ENCODE measurements at places on chromosomes 4 and X.

DNA sequence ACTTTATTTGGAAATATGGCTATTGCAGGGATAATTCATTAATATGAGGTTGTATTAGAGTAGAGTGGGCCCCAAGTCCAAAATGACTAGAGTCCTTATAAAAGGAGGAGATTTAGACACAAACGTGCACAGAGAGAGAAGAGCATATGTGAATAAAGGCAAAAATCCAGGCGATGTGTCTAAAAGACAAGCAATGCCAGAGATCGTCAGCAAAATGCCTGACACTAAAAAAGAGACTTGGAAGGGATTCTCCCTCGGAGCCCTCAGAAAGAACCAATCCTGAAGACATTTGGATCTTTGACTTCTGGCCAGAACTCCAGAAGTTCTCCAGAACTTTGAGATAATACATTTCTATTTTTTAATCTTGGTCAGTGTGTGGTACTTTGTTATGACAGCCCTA lies 472.1 kb downstream of the NLGN4X start:
- H3K4me1 ChIP-seq: no peaks in the 10 kb centered on the region
- DNase-seq: no peak
- peaks cover 3% of the 10 kb centered on the region for H3K36me3 ChIP-seq
- H3K4me3 ChIP-seq: no peak overlapping the region

- H3K4me3 ChIP-seq: no peak overlapping the region
- H3K27me3 ChIP-seq: no peaks in the 10 kb centered on the region
- H3K4me1 ChIP-seq: no peaks in the 10 kb centered on the region
- no peak overlapping the region for H3K27ac ChIP-seq
- no peak for DNase-seq
- no peaks in the 10 kb centered on the region for H3K36me3 ChIP-seq
Observed at GRCh38 chr4:155587766-155588165, 78.9 kb upstream of the GUCY1A1 start.

DNA sequence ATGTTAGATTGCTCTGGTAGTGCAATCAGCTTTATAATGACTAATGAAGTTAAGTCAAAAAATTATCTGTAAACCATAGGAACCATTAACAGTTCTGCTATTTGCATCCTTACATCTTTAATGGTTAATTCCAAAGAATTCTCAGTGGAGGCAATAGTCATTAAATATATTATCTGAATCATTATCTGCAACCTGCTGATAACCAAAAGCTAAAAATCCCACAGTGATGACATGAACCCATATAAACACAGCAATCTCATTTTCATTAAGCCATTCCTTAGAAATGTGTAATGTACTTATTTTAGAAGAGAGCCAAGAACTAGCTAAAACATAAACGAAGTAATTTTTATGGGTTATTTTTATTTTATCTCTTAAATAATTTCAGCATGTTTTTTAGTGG lies 60.2 kb downstream of the MAGEB16 start:
- no peaks in the 10 kb centered on the region for H3K36me3 ChIP-seq
- H3K4me3 ChIP-seq: no peak overlapping the region
- no peak for DNase-seq
- no peak overlapping the region for H3K27ac ChIP-seq

- peaks cover 16% of the 10 kb centered on the region for H3K4me1 ChIP-seq
- H3K27ac ChIP-seq: peak overlapping the region; percentile 72
- no peaks in the 10 kb centered on the region for H3K27me3 ChIP-seq
- H3K4me3 ChIP-seq: peak overlapping the region; percentile 18
- no peak for DNase-seq
- peaks cover 3% of the 10 kb centered on the region for H3K36me3 ChIP-seq
Observed at GRCh38 chr4:98275145-98275544, 14.0 kb downstream of the RAP1GDS1 start.

DNA sequence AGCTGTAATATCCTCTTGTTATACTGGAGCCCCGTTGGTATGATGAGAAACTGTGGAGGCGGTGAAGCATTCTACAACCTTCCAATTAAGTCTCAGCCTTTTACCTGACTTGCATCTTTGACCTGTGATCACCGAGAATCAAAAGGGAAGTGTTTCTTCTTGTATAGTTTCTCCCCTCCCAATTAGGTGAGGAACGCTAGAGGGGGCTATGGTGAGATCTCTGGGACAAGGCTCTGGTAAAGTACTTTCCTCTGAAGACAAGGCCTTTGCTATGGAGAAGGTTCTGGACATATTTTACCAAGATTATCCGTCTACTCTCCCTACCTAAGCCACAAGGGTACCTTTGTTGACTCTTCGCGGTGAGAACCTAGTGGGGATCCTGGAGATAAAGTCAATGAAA lies 111.3 kb downstream of the CBLL2 start:
- H3K36me3 ChIP-seq: no peaks in the 10 kb centered on the region
- H3K27me3 ChIP-seq: no peaks in the 10 kb centered on the region
- H3K27ac ChIP-seq: no peak overlapping the region

DNA sequence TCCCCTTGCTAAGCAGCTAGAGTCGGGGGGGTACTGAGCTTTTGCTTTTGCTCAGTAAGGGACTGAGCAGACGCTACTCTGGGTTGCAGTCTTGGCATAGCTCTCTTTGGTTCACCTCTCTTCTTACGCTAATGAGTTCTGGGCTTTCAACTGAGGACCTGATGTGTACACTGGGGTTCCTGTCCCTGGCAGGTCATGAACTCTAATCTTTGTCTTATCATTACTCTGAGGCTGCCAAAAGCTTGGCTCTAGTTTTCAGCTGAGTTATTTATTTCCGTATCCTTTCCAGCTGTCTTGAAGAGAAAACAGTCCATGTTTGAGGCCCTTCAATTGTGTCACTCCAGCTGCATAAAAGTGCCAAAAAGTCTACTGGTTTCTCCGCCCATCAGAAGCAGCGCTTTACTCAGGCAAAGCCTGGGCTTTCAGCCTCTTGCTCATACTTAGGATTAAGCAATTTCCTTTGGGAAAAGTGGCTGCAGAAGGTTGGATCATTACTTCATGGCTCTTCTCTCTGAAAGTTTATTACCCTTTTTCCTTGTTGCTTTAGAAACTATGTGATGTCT lies 121.0 kb upstream of the STOX2 start:
- H3K4me1 ChIP-seq: no peaks in the 10 kb centered on the region
- no peaks in the 10 kb centered on the region for H3K36me3 ChIP-seq
- no peak for DNase-seq
- peaks cover 36% of the 10 kb centered on the region for H3K27me3 ChIP-seq
- H3K27ac ChIP-seq: no peak overlapping the region

DNA sequence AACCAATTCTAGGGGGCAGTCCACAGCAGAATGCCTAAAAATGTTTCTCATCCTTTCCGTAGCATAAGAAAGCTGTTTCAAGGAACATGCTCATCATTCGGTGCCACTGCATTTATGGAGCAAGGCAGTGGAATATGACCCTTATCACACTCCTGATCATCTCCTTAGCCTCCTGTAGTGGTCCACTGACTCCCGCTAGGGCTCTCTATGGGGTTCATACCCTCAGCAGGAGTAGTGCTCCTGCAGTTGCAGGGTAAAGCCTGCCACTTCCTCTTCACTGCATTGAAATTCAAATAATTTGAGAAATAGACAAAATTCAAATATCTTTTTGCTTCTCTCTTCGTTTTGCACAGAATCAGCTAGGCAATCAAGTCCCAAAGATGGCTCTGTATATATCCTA lies 107.0 kb downstream of the NDST3 start:
- no peak overlapping the region for H3K4me3 ChIP-seq
- no peaks in the 10 kb centered on the region for H3K27me3 ChIP-seq
- DNase-seq: no peak
- no peaks in the 10 kb centered on the region for H3K4me1 ChIP-seq
- no peaks in the 10 kb centered on the region for H3K36me3 ChIP-seq

GRCh38 chrX:100296183-100296753 lies 113.8 kb downstream of the PCDH19 start:
- no peaks in the 10 kb centered on the region for H3K36me3 ChIP-seq
- no peaks in the 10 kb centered on the region for H3K27me3 ChIP-seq
- no peak overlapping the region for H3K27ac ChIP-seq
- H3K4me3 ChIP-seq: no peak overlapping the region
- no peaks in the 10 kb centered on the region for H3K4me1 ChIP-seq

DNA sequence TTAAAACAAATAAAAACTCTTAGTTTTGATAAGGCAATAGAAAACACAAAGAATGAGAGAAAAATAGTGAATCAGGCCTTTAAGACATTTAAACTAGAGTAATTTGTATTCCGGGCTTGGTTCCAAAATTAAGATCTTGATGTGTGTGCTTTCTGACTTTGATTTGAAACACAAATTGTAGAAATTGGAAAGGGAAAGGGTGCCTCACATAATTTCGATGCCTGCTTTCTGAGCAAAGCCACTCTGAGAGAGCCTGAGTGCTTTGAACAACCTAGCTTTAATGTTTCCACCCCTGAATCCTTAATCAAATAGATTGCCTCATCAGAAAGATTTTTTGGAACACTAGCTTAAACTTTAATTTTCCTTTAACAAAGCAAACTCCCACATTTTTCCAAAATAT lies 666.8 kb downstream of the PCDH18 start:
- no peaks in the 10 kb centered on the region for H3K27me3 ChIP-seq
- no peak for DNase-seq
- peaks cover 5% of the 10 kb centered on the region for H3K4me1 ChIP-seq

DNA sequence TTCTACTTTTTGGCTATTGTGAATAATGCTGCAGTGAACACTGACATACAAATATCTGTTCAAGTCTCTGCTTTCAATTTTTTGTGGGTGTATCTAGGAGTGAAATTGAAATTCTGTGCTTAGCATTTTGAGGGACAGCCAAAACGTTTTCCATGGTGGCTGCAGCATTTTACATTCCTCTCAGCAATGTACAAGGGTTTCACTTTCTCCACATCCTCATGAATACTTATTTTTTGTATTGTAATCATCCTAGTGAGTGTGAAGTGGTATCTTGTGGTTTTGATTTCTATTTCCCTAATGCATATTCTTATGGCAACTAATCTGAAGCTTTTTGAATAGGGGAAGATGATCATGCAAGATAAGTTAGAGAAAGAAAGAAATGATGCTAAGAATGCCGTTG lies 40.3 kb downstream of the HSPA4L start:
- H3K27me3 ChIP-seq: peaks cover 27% of the 10 kb centered on the region
- DNase-seq: no peak
- H3K36me3 ChIP-seq: no peaks in the 10 kb centered on the region
- H3K4me1 ChIP-seq: no peaks in the 10 kb centered on the region
- no peak overlapping the region for H3K4me3 ChIP-seq

Data from effector memory CD8-positive, alpha-beta T cell (primary cell).